Activated B cell treated with CpG ODN at 0.5 μM for 24 hours (primary cell): ENCODE measurements at places on chromosomes 4 and X.

DNA sequence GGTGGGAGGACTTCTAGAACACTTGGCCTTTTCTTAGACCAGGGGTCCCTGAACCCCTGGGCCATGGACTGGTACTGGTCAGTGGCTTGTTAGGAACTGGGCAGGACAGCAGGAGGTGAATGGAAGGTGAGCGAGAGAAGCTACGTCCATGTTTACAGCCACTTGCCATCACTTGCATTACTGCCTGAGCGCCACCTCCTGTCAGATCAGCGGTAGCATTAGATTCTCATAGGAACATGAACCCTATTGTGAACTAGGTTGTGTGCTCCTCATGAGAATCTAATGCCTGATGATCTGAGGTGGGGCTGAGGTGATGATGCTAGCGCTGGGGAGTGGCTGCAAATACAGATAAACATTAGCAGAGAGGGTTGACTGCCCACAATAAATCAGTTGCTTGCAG is 100.9 kb upstream of the IGFBP7 start:
- no peaks in the 10 kb centered on the region for H3K4me1 ChIP-seq
- no peaks in the 10 kb centered on the region for H3K27me3 ChIP-seq
- H3K4me3 ChIP-seq: no peak overlapping the region
- H3K27ac ChIP-seq: no peak overlapping the region

GRCh38 chr4:26819478-26820095 is 41.1 kb upstream of the STIM2 start:
- no peak for DNase-seq
- no peak overlapping the region for H3K27ac ChIP-seq
- no peak overlapping the region for H3K4me3 ChIP-seq
- no peaks in the 10 kb centered on the region for H3K36me3 ChIP-seq
- peaks cover 61% of the 10 kb centered on the region for H3K27me3 ChIP-seq

GRCh38 chr4:44662623-44663005 is 11.2 kb upstream of the YIPF7 start:
- no peak overlapping the region for H3K4me3 ChIP-seq
- H3K27ac ChIP-seq: no peak overlapping the region
- peaks cover 9% of the 10 kb centered on the region for H3K27me3 ChIP-seq
- no peaks in the 10 kb centered on the region for H3K36me3 ChIP-seq

DNA sequence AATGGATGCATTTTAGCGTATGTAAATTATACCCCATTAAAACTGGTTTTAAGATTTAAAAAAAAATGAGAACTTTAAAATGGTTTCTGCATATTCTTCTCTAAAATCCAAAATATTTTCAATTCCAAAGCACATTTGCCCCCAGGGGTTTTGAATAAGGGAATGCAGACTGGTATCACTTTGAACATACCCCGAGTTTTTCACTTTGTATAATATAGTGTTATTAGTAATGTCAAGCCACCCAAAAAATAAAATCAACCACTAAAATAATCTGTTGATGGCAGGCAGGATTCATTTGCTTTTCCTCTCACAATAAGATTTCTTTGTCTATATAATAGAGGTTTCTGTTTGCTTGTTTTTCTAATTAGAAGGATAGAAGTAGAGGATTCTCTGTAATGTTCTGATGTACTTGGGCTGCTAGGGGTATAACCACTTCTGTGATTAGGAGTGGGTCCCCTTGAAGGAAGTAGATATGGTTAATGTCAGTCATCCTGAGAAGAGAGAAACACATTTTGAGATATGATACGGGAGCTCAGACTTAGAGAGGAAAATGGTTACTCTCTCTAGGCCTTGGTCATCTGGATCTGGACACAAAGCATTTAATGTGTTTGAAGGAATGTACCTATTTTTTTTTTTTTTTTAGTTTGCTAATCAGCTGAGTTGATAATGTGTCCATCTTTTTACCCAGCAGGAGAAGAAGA is 9.3 kb upstream of the LIN54 start:
- no peak for DNase-seq
- H3K4me3 ChIP-seq: no peak overlapping the region
- no peaks in the 10 kb centered on the region for H3K4me1 ChIP-seq
- no peaks in the 10 kb centered on the region for H3K36me3 ChIP-seq
- H3K27me3 ChIP-seq: no peaks in the 10 kb centered on the region
- H3K27ac ChIP-seq: no peak overlapping the region

DNA sequence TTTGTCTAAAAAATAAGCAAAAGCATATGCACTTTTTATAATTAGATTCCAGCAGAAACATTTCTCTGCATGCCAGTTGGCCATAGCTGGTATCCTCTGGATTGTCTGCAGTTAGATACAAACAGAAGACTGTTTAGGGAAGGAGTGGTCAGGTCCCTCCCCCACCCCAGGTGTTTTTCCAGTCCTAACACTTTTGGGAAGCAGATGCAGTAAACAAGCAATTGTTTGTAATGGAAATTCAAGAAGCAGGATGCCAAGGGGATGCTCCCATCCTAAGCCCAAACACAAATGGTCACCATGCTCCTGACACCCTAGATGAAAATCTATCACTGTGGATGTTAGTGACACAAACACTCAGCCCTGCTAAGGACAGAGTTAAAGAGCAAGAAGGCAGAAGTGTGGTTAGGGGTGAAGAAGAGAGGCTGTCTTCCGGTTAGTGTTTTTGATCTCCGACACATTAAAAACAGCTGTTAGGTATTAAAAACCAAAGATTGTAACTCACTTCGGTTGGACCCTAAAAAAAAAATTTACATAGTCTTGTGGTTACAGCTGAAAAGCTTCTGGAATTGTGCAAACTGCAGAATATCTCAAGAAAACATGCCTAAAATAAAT is 7.9 kb downstream of the LEF1 start:
- no peak overlapping the region for H3K4me3 ChIP-seq
- H3K36me3 ChIP-seq: no peaks in the 10 kb centered on the region
- DNase-seq: no peak
- H3K4me1 ChIP-seq: peaks cover 16% of the 10 kb centered on the region

DNA sequence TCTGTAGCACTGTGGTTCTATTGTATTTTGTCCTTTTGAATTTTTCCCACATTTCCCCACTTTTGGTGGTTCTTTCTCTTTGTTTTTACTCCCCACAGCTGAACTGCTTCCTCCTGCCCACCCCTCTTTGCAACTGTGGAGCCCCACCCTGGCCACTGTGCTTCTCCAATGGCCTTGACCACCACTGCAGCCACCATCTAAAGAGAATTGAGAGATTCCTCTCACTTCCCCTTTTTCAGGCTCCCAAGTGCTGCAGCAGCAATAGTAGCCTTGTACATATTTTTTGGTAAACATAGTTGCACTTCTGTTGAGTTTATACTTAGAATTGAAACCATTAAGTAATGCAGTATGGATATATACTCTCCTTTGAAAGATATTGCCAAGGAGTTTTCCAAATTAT is 51.3 kb upstream of the FRMPD3 start:
- no peaks in the 10 kb centered on the region for H3K36me3 ChIP-seq
- H3K27ac ChIP-seq: no peak overlapping the region
- DNase-seq: no peak
- H3K27me3 ChIP-seq: no peaks in the 10 kb centered on the region
- H3K4me3 ChIP-seq: no peak overlapping the region

- no peak overlapping the region for H3K27ac ChIP-seq
- no peak overlapping the region for H3K4me3 ChIP-seq
- H3K27me3 ChIP-seq: no peaks in the 10 kb centered on the region
- no peaks in the 10 kb centered on the region for H3K36me3 ChIP-seq
Measured at GRCh38 chr4:10587697-10588096, 96.9 kb downstream of the CLNK start.

DNA sequence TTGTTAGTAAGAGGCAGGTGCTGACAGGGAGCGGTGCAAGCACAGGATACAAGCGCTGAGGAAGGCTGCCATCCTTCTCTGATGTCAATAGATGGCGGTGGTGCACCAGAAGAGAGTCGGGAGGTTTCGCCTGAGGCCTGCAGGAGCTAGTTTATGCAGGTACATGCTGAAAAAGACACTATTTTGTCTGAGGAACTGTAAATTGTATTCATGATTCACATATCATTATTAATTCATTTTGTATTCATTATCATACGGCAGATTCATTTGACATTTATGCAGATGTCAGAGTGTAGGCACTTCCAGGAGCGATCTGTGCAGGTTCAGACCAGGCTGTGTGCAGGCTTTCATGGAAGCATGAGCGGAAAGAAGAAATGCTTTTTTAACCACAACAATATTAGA is 824.0 kb downstream of the STIM2 start:
- H3K27ac ChIP-seq: no peak overlapping the region
- H3K4me1 ChIP-seq: no peaks in the 10 kb centered on the region
- H3K27me3 ChIP-seq: no peaks in the 10 kb centered on the region
- H3K36me3 ChIP-seq: no peaks in the 10 kb centered on the region

GRCh38 chr4:114027596-114027995 is 48.1 kb upstream of the ARSJ start:
- no peaks in the 10 kb centered on the region for H3K36me3 ChIP-seq
- no peak overlapping the region for H3K4me3 ChIP-seq
- H3K27ac ChIP-seq: no peak overlapping the region
- H3K4me1 ChIP-seq: peaks cover 2% of the 10 kb centered on the region

DNA sequence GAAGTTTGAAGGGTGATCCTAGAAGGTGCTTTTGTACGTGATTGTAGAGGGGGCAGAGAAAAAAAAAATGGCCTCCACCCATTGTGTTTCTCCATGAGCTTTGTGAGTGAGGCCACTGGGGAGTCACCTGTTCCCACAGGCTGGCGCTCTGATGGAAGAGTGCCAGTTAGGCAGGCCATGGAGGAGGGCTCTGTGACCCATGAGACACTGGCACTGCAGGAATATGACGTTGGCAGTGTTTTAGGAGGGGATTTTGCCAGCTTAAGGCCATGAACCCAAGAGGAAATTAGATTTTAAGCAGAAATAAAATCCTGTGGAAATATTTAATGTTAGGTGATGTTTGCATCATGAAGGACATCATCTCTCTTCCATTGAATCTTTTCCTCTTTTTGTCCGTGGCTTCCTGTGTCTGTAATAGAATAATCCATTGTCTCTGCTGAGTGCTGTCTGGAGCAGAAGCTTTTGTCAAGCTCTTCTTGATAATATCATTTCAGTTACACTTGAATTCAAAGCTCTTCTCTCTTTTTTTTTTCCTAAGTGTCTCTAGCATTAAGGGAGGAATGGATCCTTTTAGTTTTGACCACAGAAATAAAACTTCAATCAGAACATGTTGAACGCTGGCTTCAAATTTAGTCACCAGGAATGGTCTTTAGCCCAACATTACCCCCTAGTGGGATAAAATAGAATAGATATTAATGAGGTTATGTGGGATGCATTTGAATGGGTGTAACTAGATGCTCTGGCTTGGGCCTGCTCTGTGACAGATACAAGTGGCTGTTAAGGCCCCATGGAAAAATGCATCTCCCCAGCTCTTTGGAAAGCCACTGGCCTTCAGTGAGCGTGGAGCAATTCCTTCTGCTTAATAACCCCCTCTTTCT is 41.0 kb upstream of the UCP1 start:
- DNase-seq: no peak
- H3K36me3 ChIP-seq: no peaks in the 10 kb centered on the region
- peaks cover 12% of the 10 kb centered on the region for H3K4me1 ChIP-seq
- peaks cover 8% of the 10 kb centered on the region for H3K27me3 ChIP-seq
- H3K27ac ChIP-seq: no peak overlapping the region
- no peak overlapping the region for H3K4me3 ChIP-seq

- H3K4me1 ChIP-seq: no peaks in the 10 kb centered on the region
- no peaks in the 10 kb centered on the region for H3K36me3 ChIP-seq
- no peak for DNase-seq
- no peak overlapping the region for H3K27ac ChIP-seq
- no peak overlapping the region for H3K4me3 ChIP-seq
Measured at GRCh38 chr4:68917016-68917415, 34.6 kb downstream of the UGT2A3 start.

GRCh38 chr4:56134266-56134665 is 185.5 kb downstream of the CEP135 start:
- H3K36me3 ChIP-seq: no peaks in the 10 kb centered on the region
- H3K4me1 ChIP-seq: peaks cover 3% of the 10 kb centered on the region
- no peak overlapping the region for H3K27ac ChIP-seq
- no peak overlapping the region for H3K4me3 ChIP-seq
- DNase-seq: no peak

GRCh38 chrX:153793291-153793690 is 884 bp downstream of the IDH3G start:
- peak overlapping the region; percentile 56 for H3K27ac ChIP-seq
- H3K4me1 ChIP-seq: peaks cover 19% of the 10 kb centered on the region
- H3K4me3 ChIP-seq: peak overlapping the region; percentile 94
- H3K27me3 ChIP-seq: no peaks in the 10 kb centered on the region
- peaks cover 36% of the 10 kb centered on the region for H3K36me3 ChIP-seq
- no peak for DNase-seq

- H3K4me3 ChIP-seq: no peak overlapping the region
- H3K27ac ChIP-seq: no peak overlapping the region
- no peaks in the 10 kb centered on the region for H3K27me3 ChIP-seq
- H3K4me1 ChIP-seq: no peaks in the 10 kb centered on the region
Measured at GRCh38 chr4:87330761-87331160, 8.1 kb upstream of the HSD17B13 start.

DNA sequence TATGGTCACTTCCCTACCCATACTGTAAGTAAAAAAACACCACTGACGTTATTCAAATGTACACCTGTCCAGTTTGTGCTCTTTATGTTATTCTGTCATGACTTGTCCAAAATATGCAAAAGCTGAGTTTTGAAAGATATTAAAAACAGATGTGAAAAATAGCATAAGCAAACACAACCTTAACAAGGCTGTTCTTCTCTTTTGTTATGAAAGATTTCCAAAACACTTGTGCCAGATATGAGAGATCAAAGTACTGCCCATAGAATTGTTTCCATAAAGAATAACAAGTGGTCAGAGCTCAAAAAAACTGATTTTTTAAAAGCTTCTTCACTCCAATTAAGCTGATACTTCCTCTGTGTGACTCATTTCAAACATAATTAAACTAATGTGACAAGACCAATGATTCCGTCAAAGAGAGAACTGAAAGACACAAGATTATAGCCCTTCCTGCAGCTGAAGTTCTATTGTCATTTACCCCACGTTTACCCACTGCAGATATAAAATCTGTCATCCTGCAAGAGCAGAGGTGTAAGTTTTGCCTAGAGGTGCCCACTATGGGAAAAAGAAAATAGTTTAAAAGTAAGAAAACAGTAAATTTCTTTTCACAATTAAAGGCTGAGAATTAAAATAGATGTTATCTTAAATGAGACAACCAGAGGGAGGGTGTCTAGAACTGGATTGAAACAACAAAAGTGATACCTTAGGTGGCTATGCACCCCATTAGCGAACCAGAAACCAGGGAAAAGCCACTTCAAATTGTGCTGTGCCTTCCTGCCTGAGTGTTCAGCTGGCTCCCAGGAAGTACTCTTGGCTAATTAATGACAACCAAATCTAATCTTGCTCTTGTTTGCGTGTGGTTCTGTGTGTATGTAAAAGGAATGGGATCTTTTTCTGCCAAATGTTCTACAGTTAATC is 30.1 kb downstream of the RASSF6 start:
- H3K4me3 ChIP-seq: peak overlapping the region; percentile 48
- H3K27ac ChIP-seq: peak overlapping the region; percentile 80
- no peak for DNase-seq
- H3K36me3 ChIP-seq: no peaks in the 10 kb centered on the region

GRCh38 chr4:154067786-154068185 is 278.9 kb upstream of the SFRP2 start:
- no peaks in the 10 kb centered on the region for H3K36me3 ChIP-seq
- no peak overlapping the region for H3K27ac ChIP-seq
- no peak for DNase-seq
